ENCODE measurements at places on chromosomes 16 and 17.

GRCh38 chr17:18280766-18281371, 20.4 kb downstream of the MIEF2 start:
- no peak for DNase-seq

- no peak for DNase-seq
Measured at GRCh38 chr16:20289571-20289970, 37.7 kb downstream of the GP2 start.

GRCh38 chr16:11107780-11108465, 148.1 kb downstream of the SOCS1 start:
- DNase-seq = no peak

GRCh38 chr17:74671031-74671771, 41.5 kb downstream of the CD300LF start:
- peak; percentile 56 for DNase-seq

GRCh38 chr17:76932402-76933333, 64.5 kb downstream of the MGAT5B start:
- no peak for DNase-seq

DNA sequence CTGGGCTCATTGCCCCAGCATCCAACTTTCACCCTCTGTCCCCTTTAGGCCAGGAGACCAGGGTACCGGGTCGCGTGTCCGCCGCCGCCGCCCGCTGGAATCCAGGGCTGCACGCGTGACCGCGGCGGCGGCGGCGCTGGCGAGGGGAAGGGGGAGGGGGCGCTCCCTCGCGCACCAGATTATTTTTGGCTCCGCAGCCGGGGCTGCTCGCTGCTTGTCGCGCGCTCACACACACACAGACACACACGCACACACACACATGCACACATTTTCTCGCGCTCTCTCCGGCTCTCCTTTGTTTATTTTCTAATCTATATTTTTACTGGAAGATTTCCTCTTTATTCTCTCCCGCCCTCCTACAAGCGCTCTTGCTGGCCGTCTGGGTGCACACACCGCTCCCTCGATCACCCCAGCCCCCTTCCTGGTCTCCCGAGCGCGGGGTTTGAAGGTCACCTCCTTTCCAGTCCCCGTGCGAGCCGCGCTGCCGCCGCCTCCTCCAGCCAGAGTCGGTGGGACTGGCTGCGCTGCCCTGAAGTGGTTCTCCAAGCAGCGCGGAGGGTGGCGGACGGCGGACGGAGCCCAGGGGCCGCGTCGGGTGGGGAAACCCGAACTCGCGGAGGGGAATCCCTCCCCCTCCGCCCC, 921.4 kb upstream of the EEF2KMT start:
- DNase-seq = no peak

DNA sequence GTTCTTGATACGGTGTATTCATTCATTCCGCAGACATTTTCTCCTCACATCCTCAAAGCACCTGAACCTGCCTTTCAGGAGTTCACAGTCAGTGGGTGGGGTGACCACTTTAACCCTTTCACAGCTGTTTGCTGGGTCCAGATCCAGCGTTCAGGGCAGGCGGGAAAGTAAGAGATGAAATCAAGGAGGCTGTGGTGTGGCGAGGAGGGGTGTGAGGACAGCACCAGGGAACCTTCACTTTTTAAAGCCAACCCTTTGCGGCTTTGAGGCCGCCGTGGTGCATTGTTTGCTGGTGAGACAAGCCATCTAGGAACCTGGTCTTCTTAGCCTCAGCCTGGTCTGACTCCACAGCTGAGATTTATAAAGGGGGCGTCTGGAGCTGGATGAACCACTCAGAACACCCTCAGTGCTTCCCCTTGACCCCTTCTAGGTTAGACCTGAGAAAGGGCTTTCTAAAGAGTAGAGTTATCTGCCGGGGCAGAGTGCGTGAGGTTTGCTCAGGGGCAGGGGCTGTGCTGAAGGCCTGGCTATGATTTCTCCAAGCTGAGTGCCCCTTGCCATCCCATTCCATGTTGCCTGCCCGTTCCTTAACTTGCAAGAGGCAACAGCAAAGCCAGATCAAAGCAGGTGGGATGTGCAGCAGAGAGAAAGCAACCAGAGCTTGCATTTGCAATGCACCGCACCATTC, 933 bp downstream of the CCR7 start:
- no peak for DNase-seq

DNA sequence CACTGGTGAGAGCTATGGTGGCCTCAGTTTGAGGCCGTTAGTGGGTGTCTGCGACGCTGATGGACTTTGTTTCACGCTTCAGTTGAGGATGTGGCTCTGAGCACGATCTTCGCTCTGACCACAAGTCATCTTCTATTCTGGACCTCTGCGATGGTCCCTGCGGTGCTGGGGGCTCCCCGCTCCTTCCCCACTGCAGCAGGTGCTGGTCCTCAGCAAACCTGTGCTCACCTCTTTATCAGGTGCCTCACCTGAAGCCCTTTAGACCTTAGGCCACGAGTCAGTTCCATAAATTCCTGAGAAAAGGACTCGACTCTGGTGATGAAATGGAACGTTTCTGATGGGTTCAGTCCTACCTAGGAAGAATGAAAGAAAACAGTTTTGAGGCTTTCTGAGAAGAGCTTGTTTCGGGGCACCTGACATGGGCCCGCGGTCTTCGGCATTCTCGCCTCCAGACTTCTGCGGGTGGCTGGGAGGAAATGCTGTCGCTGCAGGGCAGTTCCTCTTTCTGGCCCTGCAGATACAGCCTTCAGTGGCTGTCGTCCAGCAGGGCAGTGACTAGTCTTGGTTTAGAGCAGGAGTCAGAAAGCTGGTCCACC, 4.7 kb downstream of the KCTD5 start:
- DNase-seq = no peak

- no peak for DNase-seq
Measured at GRCh38 chr16:56807011-56807675, 57.9 kb upstream of the SLC12A3 start.

DNA sequence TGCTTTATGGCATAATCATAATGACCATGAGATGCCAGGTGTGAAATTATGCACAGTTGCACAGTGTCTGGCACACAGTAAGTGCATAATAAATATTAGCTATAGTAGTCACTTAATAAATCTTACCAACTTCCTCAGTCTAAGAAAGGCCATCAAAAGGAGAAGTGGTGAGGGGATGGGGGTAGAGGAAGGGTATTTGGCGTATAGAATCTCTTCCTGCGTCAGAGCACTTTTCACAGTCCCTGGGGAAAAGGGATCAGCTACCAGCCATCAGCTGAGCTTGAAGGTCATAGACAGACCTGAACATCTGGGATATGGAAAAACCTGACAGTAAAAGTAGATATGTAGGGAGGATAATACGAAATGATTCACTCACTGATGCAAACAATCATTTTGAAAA, 5.8 kb downstream of the CRHR1 start:
- no peak for DNase-seq

DNA sequence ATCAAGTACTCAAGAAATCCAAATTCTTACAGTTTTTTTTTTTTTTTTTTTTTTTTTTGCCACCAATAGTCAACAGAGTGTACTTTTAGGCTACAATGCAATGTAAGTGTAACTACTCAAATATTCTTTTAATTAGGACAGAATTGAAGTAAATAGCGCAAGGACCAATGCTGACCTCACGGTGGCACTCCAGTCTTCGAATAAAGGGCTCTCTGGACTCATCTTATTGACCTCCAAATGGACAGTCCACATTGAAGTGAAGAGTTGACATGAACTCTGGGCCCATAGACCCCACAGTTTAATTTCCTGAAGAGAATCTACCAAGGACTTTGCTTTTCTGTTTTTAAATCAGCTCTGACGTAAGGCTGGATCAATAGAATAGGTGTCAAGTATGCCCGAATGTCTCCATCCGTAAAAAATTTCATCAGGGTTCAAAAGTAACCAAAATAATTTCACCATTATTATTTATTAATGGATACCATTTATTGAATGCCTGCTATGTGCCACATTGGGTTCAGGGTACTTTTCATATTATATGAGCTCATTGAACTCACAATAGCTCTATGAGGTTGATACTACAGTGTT, 7.3 kb upstream of the DDX52 start:
- DNase-seq = no peak

Measured in HAP-1 (cell line).